ENCODE measurements at places on chromosomes 1 and 21.
A peak's percentile ranks its signal among the peaks of the same experiment; 100 is the strongest.

- DNase-seq, result no peak
Measured at GRCh38 chr1:8092657-8093056, 66.5 kb upstream of the ERRFI1 start.

DNA sequence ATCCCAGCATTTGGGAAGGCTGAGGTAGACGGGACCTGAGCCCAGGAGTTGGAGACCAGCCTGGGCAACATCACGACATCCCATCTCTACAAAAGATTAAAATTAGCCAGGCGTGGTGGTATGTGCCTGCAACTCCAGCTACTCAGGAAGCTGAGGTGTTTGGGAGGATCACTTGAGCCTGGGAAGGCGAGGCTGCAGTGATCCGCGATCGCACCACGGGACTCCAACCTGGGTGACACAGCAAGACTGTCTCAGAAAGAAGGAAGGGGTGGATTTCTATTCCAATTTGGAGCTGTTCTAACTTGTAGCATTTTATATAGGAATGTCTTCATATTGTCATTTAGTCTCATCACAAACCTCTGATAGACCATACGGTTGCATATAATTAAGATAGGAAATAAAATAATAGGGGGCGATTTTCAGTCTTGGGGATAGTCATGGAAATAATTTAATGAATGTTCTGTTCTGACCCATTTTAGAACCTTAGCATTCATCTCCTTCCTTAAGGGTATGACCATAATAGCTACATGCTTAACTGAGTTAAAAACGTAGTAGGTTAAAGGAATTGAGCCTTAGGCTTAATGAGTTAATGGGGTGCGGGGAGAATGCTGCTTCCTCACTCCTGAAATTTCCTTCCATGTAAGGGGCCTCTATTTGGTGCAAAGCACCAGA, 93.1 kb downstream of the ADCY10 start:
- no peak for DNase-seq

DNA sequence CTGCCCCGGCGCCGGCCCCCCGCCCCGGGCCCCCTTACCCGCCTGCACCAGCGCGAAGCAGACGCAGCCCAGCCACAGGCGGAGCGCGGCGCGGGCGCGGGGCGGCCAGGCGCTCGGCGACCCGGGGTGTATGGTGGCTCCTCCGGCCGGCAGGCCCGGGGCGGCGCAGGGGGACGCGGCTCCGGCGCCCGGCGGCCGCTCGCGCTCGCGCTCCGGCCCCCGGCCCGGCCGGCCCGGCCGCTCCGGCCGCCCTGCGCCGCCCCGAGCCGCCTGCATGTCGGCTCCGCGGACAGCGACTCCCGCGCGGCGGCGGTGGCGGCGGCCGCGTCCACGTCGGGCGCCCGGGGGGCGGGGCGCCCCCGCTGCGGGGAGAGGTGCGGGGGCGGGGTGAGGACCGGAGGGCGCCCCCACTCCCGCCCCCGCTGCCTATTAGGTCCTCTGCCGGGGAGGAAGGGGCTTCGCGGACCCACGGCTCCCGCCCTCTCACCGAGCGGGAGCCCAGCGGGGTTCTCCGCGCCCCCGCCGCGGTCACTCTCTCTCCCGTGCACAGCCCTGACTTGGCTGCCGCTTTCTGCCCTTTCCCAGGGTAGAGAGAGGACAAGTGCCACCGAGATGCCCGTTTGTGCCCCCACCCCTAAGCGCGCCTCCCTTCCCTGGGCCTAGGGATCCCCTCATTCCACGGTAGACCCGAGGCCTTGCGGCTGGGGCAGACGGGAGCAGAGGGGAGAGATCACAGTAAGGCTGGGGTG, at the start of gene FNDC5:
Gene FNDC5, minus strand, starts transcription at position 298 of the 749 bp plus-strand sequence.
- DNase-seq, result no peak

DNA sequence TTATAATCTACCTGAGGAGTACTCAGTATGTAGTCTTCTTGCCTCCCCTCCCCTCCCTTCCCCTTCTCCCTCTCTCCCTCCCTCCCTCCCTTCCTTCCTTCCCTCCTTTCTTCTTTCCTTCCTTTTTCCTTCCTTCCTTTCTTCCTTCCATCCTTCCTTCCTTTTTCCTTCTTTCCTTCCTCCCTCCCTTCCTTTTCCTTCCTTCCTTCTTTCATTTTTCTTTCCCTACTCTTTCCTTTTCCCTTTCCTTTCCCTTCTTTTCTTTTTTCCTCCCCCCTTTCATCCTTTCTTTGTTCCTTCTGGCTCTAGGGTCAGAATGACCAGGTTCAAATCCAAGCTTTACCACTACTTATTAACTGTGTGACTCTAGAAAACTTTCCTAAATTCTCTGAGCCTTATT, 48.5 kb upstream of the HAO2 start:
- DNase-seq, result no peak

DNA sequence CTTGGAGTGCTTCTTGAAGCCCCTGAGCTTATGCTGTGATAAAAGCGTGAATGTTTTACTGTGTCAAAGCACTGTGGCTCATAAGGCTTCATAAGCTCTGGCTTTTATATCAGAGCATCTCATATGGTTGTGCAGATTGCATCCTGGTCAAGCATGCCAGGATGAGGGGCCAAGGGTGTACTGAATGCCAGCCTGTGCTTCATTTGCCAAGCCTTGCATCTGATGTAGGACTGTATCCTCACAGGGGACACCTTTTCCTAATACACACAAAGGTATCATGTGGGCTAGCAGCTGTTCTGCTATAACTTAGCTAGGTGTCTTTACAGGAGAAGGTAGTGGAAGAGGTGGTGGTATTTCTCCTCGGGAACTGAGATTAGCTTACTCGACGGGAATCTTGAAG, 134.7 kb downstream of the ST6GALNAC3 start:
- no peak for DNase-seq

DNA sequence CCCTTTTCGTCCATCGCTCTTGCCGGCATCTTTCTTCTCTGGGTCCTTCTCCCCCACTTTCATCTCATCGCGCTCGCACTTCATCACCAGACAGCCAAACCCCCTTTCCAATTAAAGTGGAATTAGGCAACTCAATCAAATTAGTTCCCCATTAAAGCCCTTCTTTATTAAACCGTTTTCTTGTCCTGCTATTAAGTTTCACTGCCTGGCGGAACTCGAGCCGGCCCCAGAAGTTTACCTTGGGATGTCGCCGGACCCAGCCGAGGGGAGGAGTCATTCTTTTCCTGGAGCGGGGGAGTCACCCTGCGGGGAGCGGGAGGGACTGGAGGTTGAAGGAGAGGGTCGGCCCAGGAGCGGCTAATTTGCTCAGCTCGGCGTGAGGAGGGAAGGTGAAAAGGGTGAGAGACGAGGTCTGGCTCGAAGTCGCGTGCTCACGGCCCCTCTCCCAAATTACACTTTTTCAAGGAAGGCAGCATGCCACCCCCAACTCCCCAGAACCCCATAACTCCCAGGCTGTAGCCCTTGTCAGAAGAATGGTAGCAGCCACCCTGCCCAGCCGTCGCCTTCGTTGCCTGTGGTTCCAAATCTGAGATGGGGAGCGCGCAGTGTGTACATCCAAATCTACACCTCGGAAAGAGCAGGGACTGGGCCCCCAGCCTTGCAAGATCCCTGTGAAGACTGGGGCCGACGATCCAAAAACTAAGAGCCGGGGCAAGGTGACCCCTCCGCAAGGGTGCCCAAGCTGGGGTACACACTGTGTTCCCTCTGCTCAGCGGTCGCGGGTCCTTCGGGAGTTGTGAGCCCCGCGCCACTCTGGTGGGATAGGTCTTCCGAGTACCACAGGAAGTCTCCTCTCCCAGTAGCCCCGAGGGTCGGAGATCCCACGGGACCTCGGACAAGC, 6.4 kb downstream of the DMRTA2 start:
- no peak for DNase-seq

- peak; percentile 68 for DNase-seq
Measured at GRCh38 chr1:27430903-27431600, 38.6 kb downstream of the GPR3 start.

- DNase-seq, result no peak
Measured at GRCh38 chr1:44523593-44524591, 118.8 kb downstream of the RNF220 start.

Measured in CD4-positive, alpha-beta T cell (primary cell).